ENCODE measurements at places on chromosomes 12 and 14.

- no peak for DNase-seq
These were observed 159.3 kb downstream of the SLC25A21 start for GRCh38 chr14:37013078-37013477.

DNA sequence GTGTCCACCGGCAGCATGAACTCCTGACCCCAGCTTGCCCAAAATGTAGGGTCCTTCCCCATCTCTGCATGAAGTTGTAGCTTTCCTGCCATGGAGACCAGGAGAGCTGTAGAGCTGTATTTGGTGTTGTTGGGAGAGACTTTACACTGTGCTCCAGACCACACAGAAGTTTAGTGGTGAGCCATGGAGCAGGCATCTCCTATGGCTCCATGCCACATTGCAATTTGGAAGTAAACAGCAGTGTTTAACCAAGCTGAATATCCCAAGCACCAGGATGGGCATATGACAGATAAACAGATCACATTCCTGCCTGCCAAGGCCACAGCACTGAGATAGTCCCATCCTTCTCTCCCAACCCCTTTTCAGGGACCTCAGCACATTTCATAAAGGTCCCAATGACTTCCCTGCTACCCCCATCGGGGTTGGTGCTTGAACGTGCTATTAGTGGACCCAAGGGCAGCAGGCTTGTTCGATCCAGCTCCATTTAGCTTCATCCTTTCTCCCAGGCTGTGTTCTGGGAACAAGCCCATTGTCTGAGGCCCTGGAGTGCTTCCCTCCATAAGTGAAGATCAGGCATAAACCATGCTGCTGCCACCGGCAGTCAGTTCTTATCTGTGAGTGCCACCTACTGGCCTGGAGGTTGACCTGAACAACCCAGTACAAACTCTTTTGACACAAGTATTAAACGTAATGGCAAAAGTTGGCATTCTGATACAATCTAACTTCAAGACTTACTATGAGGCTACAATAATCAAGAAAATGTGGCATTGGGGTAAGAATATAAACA is 172.3 kb upstream of the ATXN7L3B start:
- DNase-seq, result no peak

GRCh38 chr14:102238766-102239165 is 66.2 kb downstream of the MOK start:
- DNase-seq, result no peak

- no peak for DNase-seq
These were observed 54.3 kb downstream of the HMGA2 start for GRCh38 chr12:65878540-65878939.

GRCh38 chr14:101201535-101202151 is 298.1 kb upstream of the RTL1 start:
- no peak for DNase-seq

Data from stimulated activated naive CD4-positive, alpha-beta T cell treated with Interleukin-2 at 50 U/mL for 16 hours (primary cell).